ENCODE measurements at places on chromosomes 4 and X.
A peak's percentile ranks its signal among the peaks of the same experiment; 100 is the strongest.

DNA sequence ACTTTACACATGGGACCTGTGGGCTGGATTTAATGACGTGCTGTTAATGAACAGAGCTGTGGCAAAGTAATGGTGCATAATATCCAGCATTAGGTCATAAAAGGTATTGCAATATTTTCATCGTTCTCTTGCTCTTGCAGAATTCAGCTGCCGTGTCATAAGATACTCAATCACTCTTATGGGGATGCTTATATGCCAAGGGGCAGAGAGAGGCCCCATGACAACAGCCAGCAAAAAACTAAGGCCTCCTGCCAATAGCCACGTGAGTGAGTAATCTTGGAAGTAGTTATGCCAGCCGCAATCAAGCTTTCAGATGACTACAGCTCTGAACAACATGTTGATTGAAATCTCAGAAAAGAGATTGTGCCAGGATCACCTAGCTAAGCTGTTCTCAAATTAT is 616.9 kb downstream of the FSTL5 start:
- DNase-seq = peak; percentile 22

GRCh38 chrX:39726771-39727170 is 371.0 kb downstream of the BCOR start:
- DNase-seq = no peak

DNA sequence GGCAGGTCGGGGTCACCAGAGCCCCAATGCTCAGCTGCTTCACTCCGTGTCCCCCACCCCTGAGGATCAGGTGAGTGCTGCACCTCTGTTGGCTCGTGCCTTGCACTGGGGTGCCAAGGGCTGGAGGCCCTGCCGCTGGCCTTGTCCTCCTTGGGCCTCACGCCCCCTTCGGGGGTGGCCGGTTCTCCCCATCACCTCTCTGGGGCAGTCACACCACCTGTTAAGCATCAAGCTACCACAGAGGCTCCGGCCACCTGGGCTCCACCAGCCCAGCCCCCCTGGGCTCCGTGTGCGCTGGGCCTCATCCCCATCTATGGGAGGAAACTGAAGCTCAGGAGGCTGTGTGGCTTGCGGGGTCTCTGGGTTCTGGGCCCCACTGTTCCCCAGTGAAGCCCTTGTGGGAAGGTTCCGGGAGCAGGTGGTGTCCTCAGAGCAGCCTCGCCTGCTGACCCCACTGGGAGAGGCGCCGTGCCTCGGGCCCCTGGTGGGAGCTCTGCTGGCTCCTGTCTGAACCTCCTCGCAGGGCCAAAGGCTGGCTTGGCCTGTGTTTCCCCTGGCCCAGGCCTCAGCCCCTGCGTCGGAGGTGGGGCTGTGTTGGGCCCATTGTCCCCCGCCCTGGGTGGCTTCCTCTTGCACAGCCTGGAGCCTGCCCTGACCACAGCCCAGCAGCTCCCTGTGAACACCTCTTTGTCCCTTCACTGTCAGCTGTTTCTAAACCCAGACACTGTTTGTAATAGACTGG is 30.8 kb downstream of the DOK7 start:
- DNase-seq = no peak

GRCh38 chrX:13219991-13220764 is 99.7 kb downstream of the ATXN3L start:
- no peak for DNase-seq

DNA sequence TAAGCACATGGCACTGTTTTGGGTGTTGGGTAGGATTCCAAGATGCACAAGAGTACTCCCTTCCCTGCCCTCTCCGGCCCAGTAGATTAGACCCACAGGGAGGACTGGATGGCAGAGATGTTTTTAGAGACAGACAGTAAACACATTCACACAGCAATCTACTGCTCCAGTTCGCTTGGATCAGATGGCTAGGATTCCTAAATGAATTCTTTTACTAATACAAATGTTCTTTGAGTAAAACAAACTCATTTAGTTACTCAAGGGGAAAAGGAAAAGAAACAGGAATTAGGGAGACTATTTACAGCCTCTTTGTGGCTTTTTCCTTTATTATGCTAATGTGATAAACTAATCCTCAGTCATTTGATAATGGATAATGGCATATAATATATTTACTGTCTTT is 5.9 kb downstream of the SNX25 start:
- DNase-seq = no peak

DNA sequence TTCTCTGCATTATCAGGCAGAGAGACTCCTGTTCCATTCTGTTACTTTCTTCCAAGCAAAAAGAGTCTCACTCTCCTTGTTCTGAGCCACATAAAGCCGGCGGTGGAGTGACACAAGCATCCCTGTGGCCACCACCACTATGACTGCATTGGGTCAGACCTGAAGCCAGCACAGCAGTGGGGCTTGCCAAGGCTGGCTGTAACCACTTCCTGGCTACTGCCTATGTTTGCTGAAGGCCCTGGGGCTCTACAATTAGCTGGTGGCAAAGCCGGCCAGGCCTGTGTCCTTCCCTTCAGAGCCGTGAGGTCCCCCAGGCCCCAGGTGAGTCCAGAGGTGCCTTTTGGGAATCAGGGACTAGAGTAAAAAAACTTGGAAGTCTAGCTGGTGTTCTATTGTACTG is 31.8 kb downstream of the PLAC8 start:
- DNase-seq = peak; percentile 4

DNA sequence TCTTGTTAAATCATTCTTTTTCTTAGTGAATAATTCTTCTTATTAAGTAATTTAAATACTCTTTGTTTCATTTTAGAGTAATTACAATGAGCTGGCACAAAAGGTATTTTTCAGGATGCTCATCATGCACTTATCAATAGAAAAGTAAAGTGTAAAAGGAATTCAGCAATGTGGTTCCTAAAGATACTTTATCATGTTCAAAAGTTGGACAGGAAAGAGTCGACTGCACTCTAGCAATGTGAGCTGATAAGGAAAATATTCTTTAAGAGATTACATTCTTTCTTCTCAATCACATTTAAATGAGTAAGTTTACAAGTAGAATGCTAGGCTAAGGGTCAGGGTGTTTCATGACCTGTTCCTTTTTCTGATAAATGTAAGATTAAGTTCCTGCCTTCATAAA is 609.5 kb upstream of the FAM241A start:
- DNase-seq = no peak

GRCh38 chr4:113587156-113587555 is 174.4 kb downstream of the CAMK2D start:
- DNase-seq = no peak

DNA sequence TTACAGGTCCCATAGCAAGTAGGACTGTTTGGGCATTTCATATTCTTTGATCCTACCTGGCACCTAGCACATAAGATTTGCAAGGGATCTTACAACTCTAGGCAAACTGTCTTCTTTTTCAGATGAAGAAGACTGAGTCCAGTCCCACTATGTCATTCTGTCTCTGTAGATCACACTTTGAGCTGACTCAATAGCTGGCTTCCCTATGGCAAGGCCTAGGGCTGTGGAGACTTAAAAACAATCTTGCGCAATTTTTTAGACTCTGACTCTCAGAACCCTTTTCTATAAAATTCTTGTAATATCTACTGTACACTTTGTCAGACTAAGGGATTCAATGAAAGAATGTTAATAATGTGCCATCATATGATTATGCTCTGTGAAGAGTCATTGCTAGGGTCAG is 26.7 kb downstream of the OTC start:
- no peak for DNase-seq

- DNase-seq = no peak
These were observed at the start of gene LRCH2 for GRCh38 chrX:115233497-115234455. Gene LRCH2 (minus strand): TSS chrX:115234096. CDS start chrX:115234041, 55 bp downstream.

DNA sequence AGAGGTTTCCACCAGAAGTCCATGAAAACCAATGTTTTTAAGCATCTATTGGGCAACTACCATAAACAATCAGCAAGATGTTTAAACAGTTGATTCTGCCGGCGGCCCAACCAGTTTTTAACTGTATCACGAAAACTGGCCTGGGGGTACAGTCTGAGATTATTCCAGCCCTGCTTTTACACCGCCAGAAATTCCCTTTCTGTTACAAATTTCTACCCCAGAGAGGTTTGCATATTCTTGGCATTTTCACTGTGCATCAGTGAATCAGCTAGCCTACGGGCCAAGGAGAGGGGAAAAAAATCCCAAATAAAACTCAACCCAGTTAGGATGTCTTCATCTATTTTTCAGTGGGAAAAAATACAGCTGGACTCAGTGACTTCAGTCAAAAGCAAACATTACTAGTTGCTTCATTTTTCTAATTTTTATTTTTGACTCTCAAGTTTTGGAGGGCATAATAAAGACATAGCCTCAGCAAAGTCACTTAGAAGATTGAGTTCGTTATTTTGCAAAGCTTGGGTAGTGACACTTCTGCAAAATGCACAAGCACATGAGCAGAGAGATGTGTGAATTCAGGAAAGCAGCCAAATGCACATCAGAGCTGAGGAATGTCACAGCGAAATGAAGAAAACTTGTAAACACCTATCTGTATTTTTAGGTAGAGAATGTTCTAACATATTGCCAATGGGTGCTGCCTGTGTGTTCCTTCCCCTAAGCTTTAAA is 167.8 kb upstream of the GK2 start:
- no peak for DNase-seq

DNA sequence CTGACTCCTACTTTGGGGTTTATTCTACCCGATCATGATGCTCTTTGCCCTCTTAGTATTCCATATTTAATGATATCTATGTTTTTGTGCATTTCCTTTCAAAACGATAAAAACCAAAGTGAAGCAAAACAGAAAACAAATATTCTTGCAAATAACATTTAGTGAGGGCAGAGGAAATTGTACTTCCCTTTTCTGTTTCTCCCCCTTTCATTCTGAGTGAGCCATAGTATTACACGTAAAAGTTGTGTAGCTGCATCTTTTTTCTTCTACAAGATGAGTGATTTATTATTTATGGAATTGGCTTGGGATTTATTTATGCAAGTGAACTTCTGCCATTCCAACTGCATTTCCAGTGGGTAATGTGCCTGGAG is 109.9 kb downstream of the AFF2 start:
- DNase-seq = no peak

DNA sequence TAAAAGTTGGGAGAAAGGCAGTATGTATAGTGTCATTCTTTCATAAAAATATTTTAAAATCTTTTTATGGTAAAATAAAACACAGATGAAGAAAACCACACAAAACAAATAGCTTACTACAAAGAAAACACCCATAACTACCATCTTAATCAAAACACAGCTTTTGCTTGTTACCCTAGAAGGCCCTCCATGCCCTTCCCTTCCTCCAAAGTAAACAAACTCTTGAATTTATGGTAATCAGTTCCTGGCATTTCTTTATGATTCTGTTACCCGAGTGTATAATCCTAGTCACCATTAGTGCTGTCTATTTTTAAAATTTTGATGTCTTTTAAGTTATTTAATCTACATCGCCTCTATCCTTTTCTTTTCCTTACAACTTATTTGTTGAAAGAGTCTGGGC is 170.9 kb downstream of the APBB2 start:
- no peak for DNase-seq

- no peak for DNase-seq
These were observed at the start of gene TEX28 for GRCh38 chrX:154294791-154295574. Gene TEX28 (minus strand): TSS chrX:154295124. CDS start chrX:154292117, 3,007 bp downstream.

DNA sequence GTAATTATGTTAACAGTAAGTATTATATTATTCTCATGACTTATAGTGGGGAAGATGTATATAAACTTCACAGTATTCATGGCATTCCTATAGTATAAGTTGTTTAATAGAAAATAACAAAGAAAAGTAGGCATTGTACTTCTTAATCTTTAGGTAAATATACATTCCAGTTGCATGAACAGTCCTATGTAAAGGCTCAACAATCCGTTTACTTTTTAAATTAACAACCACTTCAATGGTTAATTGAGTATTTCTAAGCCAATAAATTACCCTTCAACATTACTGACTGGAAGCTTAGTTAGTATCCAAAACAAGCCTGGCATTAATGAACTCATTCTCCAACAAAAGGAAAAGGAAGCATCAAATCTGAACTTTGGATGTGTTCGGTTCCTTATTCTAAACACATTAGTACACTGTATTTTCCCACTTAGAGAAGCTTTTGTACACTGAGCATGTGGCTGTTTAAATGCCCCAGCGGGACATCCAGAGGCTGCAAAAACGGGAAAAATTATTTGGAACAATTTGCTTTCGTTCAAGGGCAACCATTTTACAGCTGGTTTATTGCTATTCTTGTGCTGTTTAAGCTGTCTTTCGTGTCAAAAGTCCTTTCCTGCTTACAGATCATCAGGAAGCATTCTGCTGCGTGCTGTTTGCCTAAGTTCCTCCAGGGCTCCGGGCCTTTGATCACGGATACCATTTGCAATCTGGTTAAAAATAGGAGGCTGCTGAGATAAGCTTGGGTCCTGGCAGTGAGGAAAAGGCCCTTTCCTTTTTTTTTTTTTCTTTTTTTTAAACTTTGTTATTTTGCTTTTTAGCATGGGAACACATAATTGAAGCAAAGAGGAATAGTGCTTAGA is 460.3 kb downstream of the SPRY1 start:
- peak; percentile 38 for DNase-seq

DNA sequence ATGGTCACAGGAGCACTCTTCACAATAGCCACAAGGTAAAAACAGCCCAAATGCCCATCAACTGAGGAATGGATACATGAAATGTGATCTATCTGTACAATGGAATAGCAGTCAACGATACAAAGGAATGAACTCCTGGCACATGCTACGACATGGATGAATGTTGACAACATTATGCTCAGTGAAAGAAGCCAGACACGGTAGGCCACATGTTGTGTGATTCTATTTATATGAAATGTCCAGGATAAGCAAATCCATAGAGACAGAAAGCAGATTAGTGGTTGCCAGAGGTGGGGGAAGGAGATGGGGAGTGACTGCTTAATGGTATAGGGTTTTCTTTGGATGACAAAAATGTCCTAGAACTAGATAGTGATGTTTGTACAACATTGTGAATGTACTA is 58.7 kb upstream of the GPM6B start:
- no peak for DNase-seq

DNA sequence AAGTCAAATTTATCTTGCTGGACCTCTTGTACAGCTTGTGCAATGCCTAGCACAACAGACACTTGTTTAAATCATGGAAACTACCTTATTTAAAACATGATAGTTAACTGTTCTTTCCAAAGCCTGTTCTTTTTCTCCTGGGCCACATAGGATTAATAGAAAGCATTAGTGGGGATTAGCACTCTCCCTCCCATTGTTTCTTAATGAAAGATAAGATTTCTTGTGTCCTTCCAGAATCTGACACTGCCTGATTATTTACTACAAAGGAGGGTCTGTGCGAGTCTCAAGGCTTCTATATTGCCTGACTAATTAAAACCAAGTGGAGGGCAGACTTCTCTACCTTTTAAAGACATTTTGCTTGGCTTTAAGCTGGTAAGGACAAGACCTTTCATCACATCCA is 8.5 kb upstream of the ELMOD2 start:
- DNase-seq = no peak

DNA sequence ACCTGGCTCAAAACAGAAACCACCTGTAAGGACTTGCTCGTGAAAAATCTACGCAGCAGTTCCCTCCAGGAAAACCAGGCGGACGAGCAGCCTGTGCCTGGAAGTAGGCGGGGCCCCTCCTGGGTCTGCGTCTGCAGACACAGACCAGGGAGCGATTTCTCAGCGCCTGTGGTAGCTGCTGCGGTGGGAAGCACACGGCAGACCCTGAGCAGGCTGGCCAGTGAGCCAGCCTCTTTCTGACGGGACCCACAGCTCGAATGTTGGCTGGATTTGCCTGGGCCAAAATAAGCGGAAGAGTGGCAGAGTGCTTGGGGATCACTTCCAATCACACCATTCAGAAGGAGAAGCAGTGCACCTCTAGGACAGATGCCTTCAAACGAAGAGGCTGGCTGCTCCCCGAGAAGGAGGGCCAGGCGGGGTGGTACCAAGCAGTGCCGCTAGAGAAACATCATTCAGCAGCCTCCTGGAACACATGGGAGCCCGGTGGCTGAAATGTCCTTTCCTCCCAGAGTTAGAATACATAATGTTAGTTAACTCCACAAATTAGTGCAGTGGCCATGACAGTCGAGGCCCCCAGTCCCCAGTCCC is 85.9 kb downstream of the GATB start:
- peak; percentile 83 for DNase-seq

- no peak for DNase-seq
These were observed 15.3 kb downstream of the TMEM131L start for GRCh38 chr4:153481478-153481877.

All from bronchial epithelial cell (primary cell).